ENCODE measurements at places on chromosomes 11 and 22. TPM values are rescaled to one million over a fixed set of nuclear protein-coding genes. Genes with fewer than 3 reads are reported as not detected.

The MMP8 gene
- total RNA-seq: not detected

The APOA4 gene
- not detected for total RNA-seq

The CRYBB3 gene
- total RNA-seq: not detected

The PGR gene
- not detected for total RNA-seq

The MYOD1 gene
- total RNA-seq: not detected

The PGAP2 gene
- total RNA-seq: 26.3 TPM

The SCGB1A1 gene
- total RNA-seq: not detected

The SOX6 gene
- 2.7 TPM for total RNA-seq

The TRIM48 gene
- total RNA-seq: not detected

The SAA4 gene
- not detected for total RNA-seq

The MS4A1 gene
- total RNA-seq: not detected

All from bronchial epithelial cell (primary cell).